ENCODE measurements at places on chromosomes 16 and 17.
A peak's percentile ranks its signal among the peaks of the same experiment; 100 is the strongest.

GRCh38 chr17:7782240-7782639, 51.8 kb upstream of the KDM6B start:
- DNase-seq, result no peak

DNA sequence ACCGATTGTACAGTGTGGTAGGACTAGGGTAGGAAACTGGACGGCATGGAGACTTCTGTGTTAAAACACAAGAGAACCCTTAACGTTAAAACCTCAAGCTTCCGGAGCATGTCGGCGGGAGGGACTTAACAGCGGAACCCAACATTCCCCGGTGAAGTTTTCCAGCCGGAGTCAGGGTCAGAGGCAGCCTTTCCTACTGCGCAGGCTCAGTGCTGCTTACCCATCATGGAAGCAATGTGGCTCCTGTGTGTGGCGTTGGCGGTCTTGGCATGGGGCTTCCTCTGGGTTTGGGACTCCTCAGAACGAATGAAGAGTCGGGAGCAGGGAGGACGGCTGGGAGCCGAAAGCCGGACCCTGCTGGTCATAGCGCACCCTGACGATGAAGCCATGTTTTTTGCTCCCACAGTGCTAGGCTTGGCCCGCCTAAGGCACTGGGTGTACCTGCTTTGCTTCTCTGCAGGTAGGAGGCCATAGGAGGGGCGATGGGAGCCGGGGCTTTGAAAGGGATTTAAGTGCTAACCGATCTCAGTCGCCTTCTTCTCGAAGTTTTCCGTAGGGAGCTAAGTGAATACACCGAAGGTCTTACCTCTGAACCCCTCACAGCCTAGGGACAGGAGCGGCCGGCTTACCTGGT, at the start of gene PIGL:
TSS of gene PIGL (plus strand) at position 209 of the 634 bp plus-strand sequence. CDS start at position 226, 17 bp downstream.
- DNase-seq, result peak; percentile 64

DNA sequence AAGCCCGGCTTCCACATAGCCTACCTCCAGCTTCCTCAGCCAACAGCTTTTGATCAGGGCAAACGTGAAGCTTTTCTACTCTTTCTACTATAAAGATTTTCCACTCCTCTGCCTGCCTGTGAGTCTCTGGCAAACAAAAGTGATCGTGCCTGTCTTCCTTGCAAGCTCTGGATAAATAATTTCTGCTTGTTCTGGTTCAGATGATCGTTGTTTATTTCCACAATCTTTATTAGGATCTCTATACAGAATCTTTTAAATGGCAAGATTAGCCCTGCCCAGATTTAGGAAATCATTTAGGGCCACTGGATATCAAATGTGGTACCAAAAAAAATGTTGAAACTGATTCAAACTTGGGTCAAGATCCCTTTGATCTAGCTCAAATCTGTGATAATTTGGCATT, 20.4 kb downstream of the KCNJ16 start:
- no peak for DNase-seq

GRCh38 chr17:11880714-11881113, 116.6 kb downstream of the ZNF18 start:
- no peak for DNase-seq

DNA sequence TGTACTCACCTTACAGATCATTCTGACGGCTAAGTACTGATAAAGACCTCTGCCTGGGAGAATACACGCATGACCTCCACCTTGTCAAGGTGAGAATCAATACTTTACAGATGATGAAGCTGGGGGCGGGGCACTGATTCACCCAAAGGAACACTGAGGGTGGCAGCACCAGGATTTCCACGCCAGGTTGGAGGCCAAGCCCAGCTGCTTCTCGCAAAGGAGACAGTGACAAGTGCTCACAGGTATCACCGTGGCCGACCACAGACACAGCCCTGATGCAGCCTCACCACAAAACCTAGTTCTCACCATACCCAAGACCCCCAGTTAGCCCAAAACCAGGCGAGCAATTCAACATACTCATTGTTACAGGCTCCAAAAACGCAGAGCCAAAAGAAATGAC, 434.2 kb downstream of the SOX9 start:
- no peak for DNase-seq
